GM20000 (cell line): ENCODE measurements at places on chromosomes 16 and 17.

DNA sequence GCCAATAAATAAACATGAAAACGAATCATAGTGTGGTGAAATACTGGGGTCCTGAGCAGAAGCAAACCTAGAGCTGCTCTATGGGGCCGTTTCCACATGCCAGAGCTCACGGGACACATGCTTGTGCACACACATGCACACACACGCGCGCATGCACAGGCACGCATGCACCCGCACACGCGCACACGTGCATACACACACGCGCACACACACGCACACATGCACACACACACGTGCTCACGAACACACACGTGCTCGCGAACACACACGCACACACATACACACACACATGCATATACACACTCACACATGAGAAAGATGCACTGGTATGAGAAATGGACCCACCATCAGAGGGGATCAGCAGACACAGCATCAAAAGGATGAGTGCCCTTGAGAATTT, 52.2 kb upstream of the DNAJA2 start:
- DNase-seq, result no peak

- DNase-seq, result no peak
These were observed 3.3 kb downstream of the MYL4 start for GRCh38 chr17:47212458-47212857.

GRCh38 chr17:9432134-9432885, 143.3 kb downstream of the STX8 start:
- DNase-seq, result peak; percentile 57

DNA sequence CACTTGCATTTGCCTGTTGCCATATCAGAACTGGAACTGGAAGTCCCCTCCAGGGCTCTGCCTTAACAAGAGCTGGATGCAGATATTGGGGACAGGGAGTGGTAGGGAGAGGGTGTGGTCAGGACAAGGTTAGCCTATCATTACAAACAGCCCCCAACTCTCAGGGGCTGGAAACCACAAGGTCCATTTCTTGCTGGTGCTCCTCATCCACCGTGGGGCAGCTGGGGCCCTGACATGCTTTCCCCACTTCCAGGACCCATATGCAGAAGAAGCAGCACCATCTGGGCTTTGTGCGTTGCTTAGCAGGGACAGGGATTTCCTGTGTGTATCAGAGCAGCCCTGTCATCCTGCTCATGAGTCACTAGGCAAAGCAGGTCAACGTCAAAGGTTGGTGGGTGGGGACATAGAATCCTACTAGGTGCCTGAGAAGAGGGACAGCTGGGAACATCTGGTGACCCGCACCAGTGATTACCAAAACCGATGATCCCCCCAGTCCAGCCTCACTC, 26.9 kb downstream of the RGS9 start:
- DNase-seq, result peak; percentile 53

GRCh38 chr16:57266531-57267260, 17.8 kb downstream of the PLLP start:
- DNase-seq, result no peak

- DNase-seq, result no peak
These were observed 46.9 kb downstream of the TK2 start for GRCh38 chr16:66503030-66503429.

- no peak for DNase-seq
These were observed 244.4 kb downstream of the HS3ST3B1 start for GRCh38 chr17:14545156-14545906.

DNA sequence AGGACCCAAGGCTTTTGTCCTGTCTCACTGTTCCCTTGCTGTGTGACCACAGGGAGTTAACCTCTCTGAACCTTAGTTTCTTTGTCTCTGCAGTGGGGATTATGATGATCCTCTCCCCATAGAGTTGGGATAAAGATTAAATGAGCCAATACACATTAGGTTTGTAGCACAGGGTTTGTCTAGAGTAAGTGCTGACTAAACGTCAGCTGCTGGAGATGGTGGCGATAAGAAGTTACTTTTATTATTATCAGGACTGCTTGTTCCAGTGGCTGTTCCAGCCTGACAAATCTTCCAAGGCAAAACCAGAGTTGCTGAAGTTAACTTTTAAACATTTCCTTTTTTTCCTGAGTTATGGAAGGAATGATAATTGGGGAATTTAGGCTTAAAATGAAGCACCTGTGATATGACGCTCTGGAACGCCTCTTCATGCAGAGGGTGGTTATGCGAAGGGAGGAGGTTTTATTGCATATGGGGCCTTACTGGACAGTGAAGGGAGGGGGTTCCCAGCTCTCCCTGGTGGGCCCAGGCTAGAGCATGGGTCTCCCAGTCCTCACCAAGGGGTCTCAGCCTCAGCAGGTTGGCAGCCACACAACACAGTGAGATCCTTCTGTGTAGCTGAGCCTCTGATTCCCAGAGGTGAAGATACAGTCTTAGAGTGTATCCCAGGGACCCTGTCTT, 35.8 kb downstream of the PLCG2 start:
- DNase-seq, result no peak

GRCh38 chr17:32993977-32994376, 2.3 kb downstream of the SPACA3 start:
- no peak for DNase-seq

DNA sequence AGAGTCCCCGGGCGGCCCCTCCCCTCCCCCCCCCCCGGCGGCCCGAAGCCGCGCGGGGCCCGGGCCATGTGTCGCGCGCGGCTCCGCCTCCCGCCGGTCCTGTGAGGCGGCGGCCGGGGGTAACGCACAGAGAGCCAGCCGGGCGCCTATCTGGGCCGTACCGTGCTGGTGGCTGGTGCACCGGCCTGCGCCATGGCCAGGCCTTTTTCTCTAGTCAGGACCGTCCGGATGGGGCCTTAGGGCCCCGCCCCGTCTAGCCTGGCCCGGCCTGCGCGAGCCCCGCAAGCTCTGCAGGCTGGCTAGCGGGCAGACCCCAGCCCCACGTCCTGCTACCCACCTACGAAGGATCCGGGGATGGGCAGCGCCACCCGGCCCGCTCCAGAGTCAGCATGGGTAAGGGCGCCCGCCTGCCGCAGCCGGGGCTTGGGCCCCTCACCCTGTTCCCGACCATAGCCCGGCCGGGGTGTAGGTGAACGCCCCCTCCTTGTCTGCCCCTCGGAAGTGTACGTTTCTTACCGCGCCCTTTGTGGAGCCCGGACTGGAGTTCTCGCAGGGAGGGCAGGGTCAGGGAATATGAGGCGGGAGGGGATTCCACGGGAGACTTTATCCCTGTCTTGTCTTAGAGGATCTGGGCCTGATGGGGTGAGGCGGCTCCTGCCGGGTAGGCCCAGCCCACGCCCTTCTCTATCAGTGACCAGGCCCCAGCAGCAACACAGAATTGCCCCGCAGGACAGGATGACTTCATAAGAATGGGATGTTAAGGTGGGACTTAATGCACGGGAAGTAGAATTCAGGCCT, at the start of gene CENPT:
Gene CENPT (minus strand): TSS at position 630 of the 798 bp plus-strand sequence. CDS start 13,834 bp downstream, outside the sequence.
- DNase-seq, result peak; percentile 34

- DNase-seq, result no peak
These were observed 59.4 kb downstream of the RTN4RL1 start for GRCh38 chr17:1965556-1966273.

- DNase-seq, result no peak
These were observed 50.8 kb upstream of the ZCCHC14 start for GRCh38 chr16:87543436-87544191.

DNA sequence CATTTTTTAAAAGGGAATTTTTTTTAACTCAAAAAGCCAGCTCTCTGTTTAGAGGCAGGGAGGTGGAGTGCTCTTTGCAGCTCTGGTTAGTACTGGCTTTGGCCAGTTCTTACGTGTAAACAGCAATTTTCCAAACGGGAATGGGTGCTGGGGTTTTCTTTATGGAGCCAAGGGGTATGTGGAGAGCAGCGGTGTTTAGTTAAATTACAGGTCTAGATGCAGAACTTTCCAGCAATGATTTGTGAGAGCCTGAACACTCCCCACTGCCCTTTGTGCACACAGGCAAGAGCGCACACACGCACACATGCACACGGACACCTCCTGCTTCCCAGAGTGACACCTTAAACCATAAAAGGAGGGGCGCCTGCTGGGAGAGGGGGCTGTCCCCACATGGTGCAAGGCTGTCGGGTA, 140.2 kb downstream of the MSI2 start:
- DNase-seq, result no peak

GRCh38 chr16:11742093-11742535, 543 bp downstream of the TXNDC11 start:
- peak; percentile 53 for DNase-seq

- no peak for DNase-seq
These were observed 43.2 kb downstream of the CUEDC1 start for GRCh38 chr17:57911834-57912673.

- DNase-seq, result no peak
These were observed 39.4 kb upstream of the ZNF469 start for GRCh38 chr16:88343271-88343791.

- DNase-seq, result no peak
These were observed 34.1 kb downstream of the SNX29 start for GRCh38 chr16:12010388-12011251.

DNA sequence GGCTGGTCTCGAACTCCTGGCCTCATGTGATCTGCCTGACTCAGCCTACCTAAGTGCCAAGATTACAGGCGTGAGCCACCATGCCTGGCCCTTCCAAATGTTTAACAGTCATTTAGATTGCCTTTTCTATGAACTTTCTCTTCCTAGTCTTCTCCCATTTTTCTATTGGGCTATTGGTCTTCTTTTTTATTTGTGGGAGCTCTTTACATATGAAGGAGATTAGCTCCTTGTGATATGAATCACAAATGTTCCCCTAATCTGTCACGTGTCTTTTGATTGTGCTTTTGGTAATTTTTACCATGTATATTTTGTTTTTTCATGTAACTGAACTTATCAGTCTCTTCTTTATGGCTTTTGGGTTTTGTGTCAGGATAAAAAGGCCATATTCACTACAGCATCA, 11.9 kb downstream of the ADCY7 start:
- DNase-seq, result no peak

DNA sequence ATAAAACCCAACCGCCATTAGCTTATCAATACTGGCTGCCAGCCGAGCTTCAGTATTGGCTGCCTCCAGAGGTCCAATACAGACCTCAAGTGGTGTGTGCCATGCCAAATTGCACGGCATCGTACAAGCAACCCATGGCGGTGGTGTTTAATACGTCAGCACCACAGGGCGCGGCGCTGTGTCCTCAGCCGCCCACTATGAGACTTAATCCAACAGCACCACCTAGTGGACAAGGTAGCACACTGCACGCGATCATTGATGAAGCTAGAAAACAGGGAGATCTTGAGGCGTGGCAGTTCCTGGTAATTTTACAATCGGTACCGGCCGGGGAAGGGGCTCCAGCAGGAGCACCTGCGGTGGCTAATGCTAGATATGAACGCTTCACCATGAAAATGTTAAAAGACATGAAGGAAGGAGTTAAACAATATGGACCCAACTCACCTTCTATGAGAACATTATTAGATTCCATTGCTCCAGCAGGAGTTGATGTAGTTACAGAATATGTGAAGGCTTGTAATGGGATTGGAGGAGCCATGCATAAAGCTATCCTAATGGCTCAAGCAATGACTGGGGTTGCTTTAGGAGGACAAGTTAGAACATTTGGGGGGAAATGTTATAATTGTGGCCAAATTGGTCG, 15.4 kb downstream of the FLYWCH1 start:
- peak; percentile 88 for DNase-seq

DNA sequence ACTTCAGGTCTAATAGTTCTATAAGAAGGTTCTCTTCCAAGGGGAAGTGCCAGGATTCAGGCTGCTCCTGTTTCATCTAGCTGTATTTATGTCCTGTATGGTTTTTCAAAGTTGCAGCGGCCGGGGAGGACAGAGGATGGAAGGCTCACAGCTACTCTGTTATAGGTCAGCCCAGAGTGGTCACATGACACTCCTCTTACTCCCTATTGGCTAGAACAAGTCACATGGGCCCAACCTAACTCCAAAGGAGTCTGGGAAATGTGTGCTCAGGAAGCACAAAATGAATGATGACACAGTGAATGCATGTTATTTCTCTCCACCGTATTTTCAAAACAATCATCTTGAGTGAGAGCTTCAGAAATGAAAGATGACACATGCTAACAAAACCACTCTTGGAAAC, 645.1 kb upstream of the RBFOX1 start:
- no peak for DNase-seq

- DNase-seq, result no peak
These were observed 25.3 kb downstream of the CDK5RAP3 start for GRCh38 chr17:47996201-47996600.

- DNase-seq, result peak; percentile 13
These were observed 225.1 kb upstream of the CA10 start for GRCh38 chr17:52383493-52384100.

DNA sequence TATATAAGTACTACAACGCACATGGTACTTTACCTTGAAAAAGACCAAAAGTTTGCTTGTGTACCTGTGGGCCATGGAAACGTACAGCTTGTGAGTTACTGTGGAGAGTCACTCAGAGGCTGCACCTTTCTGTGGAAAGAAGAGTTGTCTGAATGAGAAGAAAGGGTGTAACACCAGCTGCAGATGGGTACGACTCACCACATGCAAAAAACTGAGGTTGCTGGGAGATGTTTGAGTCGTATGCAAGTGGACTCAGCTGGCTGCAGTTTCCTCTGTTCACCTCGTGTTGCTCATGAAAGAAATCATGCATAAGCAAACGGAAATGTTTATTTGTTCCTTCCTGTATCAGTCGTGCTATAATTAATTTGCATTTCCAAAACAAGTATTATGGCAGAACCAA, 22.4 kb upstream of the DYNLRB2 start:
- no peak for DNase-seq

GRCh38 chr17:15090533-15090932, 174.6 kb downstream of the PMP22 start:
- DNase-seq, result no peak

DNA sequence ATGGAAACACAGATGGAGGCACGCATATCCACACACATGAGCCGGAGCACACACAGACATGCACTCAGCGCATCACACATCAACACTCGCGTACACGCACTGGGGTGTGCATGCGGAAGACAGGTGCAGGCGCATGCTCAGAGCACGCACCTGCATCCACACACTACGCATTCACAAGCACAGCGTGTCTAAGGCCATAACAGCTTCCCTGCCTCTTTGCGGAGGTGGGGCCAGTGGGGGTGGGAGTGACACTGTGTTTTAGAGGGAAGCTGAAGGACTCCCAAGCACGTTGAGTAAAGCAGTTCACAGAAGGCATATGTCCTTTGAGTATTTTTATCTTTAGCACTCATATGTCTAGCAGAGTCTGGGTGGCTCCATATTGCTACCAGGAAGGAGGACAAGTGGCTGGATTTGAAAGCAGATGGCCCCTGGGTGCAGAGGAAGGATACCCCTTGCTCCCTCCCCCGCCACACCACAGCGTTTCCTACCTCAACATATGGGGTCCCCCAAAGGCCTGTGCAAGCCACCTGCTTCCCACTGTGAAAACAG, 68.6 kb upstream of the TOB1 start:
- DNase-seq, result no peak

- DNase-seq, result no peak
These were observed 40.6 kb downstream of the ELAC2 start for GRCh38 chr17:12977008-12977751.

DNA sequence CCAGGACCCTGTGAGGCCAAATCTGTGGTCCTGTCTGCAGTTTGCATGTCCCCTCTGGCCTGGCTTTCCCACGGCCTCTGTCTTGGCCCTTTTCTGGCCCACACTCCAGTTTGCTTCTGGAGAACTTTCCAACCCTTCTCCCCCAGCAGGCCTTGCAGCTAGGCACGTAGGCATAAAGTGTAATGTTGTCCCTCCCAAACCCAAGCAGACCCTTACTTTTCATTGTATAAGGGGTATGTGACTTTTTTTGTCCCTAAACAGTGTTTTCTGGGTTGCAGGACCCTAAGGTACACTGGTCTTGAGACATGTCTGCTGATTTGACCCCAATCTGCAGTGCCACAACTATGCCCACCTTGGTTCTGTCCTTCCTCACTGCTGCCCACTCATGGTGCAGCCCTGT, 15.6 kb upstream of the SMPD3 start:
- no peak for DNase-seq
